ENCODE measurements at places on chromosomes 4 and X.

DNA sequence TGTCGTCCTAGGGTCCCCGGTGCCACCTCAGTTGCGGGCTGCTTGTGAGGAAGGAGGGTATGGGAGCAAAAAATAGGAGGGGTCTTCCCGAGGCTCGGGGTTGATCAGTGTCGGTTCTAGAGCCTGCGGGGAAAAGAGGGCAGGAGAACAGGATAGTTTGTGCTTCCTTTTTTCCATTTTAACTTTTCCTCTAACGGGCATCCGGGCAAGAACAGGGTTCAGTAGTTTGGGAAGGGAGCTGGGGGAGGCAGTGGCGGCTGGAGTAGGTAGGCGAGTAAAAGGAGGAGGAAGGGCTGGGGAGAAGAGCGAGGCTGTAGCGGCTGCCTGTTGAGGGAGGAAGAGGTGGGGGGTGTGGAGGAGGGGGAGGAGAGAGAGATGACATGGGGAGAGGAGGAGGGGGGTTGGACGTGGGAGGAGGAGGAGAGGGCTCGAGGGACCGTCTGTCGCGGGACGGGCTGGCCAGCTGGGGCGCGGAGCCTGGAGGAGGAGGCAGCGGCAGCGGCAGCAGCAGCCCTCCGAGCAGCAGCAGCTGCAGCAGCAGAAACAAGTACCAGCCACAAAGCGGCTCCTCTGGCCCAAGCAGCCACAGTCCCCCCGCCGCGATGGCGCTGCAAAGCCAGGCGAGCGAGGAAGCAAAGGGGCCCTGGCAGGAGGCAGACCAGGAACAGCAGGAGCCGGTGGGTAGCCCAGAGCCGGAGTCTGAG is at the start of gene SLC16A2:
TSS of gene SLC16A2 (plus strand) at position 458 of the 704 bp plus-strand sequence. CDS start at position 603, 145 bp downstream.
- DNase-seq, result peak; percentile 34

DNA sequence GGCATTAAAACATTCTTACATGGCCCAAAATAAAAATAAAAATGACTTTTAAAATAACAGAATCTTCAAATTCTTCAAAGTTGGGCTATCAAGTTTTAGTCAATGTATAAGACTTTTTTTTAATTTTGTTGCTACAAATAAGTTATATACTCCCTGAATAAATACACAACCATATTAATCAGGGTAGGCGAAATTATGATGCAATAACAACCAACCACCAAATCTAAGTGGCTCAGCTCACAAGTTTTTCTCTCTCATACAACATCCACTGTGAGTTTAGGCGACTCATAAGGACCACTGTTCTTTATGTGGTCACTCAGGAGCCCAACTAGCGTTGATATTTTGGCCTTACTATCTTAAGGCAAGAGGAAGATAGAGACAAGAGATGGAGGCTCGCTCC is 11.2 kb downstream of the NEUROG2 start:
- DNase-seq, result no peak

DNA sequence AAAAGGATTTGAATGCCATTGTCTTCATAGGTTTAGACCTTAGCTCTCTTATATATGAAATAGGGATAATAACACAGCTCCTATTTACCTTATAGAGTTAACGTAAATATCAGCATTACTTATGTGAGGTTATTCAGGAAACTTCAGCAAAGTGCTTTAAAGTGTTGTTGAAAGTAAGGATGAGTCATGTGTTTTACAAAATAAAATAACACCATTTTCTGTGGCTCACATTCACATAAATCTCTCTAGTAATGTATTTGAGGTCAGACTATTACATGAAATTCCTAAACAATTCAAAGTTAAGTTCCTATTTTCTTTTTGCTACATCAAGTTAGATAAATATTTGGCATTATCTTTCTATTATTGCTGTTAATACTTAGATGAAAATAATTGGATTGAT is 2.9 kb downstream of the GNRHR start:
- no peak for DNase-seq

DNA sequence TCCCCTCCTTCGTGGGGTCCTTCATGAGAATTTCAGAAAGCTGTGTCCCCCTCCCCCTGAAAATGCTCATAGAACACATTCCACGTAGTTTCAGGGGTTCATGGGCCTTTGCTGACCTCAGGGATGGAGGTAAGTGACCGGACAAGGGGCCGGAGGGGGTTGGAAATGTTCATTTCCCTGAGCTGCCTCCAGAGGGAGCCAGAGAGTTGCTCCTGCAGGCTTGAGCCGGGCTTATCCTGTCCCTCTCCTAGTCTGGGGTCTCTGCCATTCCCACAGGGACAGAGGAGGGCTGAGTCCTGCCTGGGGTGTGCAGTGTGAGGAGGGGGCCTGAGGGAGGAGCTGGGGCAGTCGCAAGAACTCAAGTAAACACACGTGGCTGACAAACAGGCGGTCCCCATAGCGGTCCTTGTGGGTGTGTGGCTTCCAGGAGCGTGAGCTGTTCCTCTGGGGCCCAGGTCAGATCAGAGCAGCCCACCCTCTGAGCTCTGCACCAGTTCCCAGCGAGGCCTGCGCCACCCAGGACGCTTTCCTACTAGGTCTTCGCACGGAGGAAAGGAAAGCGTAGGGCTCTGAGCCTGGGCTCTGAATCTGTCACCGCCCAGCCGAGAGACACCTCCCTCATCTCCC is 62.5 kb downstream of the WFS1 start:
- DNase-seq, result peak; percentile 31

DNA sequence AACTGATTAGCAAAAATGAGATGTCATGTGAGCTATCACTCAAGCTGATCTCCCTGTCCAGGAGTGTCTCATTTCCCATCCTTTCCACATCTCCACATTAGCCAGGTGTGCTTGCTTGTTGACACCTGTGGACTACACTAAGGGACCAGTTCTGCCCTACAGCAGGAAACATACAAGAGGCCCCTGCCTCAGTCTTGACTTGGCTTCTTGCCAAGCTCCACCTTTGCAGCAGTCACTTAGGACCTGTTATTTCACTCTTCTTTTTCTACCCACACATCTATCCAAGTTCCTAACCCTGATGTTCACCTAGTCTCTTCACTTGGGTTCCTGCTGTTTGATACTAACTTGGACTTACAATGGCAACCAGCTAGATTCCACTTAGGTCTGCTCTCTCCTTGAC is 13.2 kb downstream of the FRMD7 start:
- no peak for DNase-seq
